ENCODE measurements at places on chromosomes 7 and 10. TPM values are rescaled to one million over a fixed set of nuclear protein-coding genes. Genes with fewer than 3 reads are reported as not detected.
A peak's percentile ranks its signal among the peaks of the same experiment; 100 is the strongest.

GRCh38 chr10:69466158-69466490 lies 14.9 kb downstream of the TSPAN15 start:
- no peak for DNase-seq

DNA sequence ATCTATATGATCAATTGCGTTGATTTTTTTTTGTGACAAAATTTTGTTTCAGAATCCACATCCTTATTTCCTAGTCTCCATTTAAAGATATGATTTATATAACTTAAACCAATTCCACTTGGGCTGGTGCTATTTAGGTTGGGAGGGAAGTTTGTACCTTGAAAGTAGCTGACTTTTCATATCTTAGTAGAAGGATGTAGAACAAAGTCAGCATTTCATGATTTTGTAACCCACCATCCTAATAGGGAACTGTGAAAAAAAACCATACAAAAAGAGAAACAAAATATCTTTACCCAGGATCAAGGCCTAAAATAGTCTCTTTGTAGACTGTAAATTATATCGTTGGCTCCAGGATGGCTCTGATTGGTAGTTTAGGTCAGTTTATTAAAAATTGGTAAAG lies 8.3 kb downstream of the HECTD2 start:
- DNase-seq: no peak

Gene MRC1
- polyA plus RNA-seq: 8.6 TPM

Gene PDE6C
- polyA plus RNA-seq: 0.69 TPM

GRCh38 chr10:68440898-68441297 lies 30.9 kb downstream of the DNA2 start:
- no peak for DNase-seq

DNA sequence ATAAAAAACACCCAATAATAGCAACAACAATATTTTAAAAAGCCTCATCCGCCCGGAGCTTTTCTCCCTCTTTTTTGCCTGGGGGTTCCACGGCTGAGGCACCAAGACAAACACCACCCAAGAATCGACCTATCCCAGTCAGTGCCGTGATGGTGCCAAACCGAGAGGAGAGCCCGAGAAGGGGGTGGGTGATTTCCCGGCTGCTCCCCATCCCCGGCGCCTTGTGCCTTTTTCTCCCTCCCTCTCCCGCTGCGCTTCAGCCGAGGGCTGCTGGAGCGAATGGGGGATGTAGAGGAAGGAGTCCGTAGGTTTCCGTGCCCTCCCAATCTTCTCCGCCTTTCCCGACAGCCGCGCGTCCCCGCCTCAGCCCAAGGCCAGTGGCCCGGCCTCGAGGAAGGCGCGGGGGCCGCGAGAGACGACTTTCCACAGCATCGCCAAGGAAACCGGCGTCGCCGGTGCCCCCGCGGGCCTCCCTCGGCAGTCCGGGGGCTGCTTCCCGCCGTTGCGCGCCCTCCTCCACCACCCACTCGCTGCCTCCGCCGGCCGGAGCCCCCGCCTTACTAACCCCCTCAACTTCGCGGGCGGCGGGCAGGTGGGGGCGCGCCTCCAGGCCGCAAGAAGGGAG lies 1.3 kb downstream of the EGR2 start:
- no peak for DNase-seq

GRCh38 chr10:83083831-83084230 lies 1055.5 kb upstream of the GHITM start:
- no peak for DNase-seq

DNA sequence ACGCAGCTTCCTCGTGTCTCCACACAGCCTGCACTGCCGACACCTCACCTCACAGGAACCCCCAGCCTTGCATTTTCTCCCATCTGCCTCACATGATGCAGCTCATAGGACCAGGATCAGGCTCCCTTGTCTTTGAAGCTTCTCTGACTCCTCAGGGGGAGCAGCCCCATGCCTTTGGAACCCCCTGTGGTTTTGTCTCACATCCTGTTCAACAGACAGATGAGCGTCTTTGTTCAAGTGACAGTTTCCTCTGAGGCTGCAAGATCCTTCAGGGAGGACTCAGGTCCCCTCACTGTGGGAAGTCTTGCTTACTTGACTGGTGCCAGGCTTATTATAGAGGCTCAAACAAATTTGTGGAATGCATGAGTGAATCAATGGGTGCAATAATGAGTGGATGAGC lies 667.1 kb downstream of the INHBA start:
- no peak for DNase-seq

Gene LSM5
- polyA plus RNA-seq: 69.7 TPM

DNA sequence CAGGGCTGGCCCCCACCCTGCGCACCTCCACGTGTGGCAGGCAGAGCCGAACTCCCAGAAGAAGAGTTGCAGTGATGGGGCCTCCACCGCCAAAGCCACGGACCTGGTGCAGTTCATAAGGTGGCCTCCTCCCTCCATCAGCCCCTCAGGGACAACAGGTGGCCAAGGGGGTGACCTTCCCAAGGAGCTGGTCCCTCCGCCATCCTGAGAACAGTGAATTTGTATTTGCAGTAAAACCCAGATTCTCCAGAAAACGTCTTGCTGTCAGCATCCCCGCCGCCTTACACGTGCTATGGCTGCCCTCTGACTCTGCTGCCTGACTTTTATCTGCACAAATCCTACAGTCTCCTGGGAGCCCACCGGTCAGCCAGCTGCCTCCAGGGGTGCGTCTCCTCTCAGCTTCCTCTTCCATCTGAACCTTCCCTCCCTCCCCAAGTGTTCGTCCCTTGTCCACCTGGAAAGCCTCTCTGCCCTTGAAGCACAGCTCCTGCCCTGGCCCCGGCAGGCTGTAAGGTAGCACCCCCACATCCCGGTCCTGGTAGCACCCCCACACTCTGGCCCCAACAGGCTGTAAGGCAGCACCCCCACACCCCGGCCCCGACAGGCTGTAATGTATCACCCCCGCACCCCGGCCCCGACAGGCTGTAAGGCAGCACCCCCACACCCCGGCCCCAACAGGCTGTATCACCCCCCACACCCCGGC lies 311.8 kb downstream of the PTPRN2 start:
- no peak for DNase-seq

- DNase-seq: no peak
These were observed 9.1 kb downstream of the KLF6 start for GRCh38 chr10:3775696-3776551.

DNA sequence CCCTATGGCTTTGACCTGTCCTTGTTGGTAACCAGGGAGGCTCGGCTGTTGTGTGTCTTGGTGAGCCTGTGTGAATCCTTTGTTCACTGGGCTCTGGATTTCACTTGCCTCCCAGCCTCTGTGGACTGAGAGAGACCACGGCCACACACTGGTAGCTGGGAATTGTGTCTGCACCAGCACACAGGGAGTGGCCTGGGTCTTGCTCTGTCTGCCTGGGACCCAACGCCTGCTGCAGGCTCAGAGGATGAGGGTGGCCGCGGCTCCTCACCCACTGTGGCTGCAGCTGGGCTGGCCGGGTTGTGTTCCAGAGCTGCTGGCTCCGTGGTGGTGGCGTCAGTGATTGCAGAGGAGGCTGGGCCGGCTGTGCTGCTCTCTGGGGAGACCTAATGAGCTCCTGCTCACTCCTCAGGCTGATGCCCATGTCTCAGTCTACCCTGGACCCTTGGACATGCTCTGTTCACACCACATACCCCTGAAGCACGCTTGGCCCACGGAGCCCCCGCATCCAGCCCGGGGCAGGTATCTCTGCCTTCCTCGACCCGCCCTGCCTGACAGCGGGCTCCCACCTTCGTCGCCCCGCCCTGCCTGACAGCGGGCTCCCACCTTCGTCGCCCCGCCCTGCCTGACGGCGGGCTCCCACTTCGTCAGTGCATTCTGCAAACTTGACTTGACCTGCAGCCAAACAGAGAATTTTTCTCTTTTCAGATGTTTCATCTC lies 328.5 kb downstream of the ADARB2 start:
- DNase-seq: no peak

GRCh38 chr10:3790858-3791257 lies 5.8 kb upstream of the KLF6 start:
- DNase-seq: no peak

- no peak for DNase-seq
These were observed 724.5 kb downstream of the GRID1 start for GRCh38 chr10:85642082-85642420.

DNA sequence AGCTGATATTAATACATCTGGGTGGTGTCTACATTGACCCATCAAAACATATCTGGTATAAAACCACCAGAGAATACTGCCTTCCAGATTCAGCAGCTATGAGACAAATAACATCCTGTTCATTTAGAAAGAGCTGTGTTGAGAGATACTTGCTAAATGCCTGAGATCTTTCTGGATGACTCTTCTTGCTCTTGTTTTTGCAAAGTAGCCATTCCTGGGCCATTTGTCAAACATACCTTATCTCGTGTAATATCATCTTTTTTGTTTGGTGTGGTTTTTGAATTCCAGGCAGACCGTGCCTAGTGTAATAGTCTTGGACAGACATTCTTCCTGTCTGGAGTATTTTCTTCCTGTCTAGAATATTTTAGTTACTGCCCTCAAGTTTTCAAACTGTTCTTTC lies 74.7 kb upstream of the PRR15 start:
- DNase-seq: no peak

DNA sequence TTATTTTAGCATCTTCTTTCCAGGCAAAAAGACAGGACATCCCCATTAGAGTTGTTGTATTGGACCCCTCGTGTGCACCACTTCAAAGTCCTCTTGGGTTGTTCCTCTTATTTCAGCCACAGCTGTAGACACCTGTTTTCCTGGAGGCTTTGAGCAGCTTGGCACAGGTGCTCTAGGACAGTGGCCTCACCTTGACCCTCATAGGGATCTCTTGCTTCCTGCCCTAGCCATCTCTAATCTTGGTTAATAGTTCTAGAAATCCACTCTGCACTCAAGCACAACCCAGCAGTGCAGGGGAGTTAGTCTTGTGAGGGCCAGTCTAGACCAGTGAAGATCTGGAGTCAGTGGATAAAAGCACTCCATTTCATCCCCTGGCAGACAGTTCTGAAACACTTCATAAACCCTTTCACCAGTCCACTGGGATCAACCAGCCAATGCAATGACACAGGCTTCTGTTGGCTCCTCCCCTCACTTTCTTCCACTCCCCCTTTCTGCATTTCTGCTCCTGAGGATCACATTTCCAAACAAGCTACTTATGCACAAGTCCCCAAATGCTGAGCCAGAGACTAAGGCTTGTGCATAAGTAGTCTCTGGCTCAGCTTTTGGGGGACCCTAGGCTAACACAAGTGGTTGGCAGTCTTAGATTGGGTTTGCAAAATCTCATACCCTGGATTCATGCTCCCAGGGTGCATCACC lies 131.5 kb upstream of the LAMB4 start:
- DNase-seq: no peak

DNA sequence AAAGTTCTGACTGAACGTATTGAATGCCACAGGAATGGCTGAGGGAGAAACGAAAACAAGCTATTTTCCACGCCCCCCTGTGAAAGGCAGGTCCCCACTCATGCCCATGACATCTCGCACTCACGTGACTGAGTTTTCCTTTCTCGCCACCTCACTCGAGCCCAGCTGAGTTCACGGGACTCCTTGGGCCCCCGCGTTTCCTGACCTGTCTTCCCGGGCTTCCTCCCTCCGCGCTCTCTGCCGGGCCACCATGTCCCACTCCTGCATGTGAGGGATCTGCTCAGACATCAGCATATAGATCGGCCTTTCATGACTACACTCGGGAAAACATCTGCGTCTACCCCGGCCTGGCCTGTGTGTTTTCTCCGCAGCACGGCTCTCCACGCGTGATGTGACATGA lies 226.0 kb upstream of the ADARB2 start:
- no peak for DNase-seq

DNA sequence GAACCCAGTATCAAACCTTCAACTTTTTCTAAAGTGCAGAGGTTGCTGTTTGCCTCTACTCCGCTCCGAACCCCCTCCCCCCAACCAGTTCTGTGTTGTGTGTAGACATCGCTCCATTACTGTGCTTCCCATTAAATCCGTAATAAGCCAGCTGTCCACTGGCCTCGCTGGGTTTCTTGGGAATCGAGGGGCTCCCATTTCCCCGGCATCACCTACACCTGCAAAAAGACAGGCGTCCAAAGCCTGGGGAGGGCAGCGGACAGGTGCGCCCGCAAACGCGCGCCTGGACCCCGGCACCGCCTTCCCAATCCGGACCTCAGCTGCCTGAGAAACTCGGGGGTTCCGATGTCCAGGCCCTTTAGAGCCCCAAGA lies 631 bp downstream of the RTKN2 start:
- no peak for DNase-seq

DNA sequence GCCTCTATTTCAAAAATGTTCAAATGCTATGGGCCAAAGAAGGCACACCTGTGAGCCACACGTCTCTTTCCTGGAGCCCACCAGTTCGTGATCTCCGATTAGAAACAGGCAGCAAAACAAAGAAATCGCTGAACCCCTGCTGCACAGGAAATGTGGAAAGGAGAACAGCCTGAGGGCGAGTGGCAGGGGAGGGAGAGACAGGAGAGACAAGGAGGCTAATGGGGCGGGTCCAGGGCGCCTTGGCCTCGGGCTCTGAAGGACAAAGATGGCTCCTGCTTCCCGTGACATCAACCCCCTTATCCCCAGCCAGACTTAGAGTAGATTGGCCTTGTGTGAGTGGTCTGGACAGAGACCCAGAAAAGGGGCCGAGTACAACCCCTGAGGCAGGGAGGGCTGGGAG lies 62.4 kb upstream of the DOCK1 start:
- no peak for DNase-seq

Gene EPHA1
- 18.9 TPM for polyA plus RNA-seq

Gene ARPC1A
- 109 TPM for polyA plus RNA-seq

GRCh38 chr7:5424749-5425506 lies 1.3 kb upstream of the TNRC18 start:
- DNase-seq: no peak

GRCh38 chr7:53993224-53993623 lies 549.0 kb upstream of the VSTM2A start:
- no peak for DNase-seq

Gene CLEC5A
- polyA plus RNA-seq: 0.62 TPM

DNA sequence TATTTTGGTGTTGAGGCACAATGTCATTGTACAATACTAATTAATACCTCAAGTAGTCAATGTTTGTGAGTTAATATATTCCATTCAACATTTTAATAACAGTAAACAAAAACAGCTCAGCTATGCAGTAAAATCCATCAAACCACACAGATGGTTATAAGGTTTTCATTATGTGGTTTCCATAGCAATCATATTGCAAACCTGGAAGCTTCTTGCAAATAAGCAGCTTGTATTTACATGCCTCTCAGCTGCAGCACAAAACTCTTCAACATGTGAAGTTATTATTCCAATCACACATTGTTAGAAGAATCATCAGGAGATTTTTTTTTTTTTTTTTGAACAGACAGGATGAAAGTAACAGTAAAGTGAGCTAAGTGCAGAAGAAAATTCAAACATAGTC lies 170.2 kb downstream of the SKAP2 start:
- no peak for DNase-seq

- peak; percentile 5 for DNase-seq
These were observed 3.8 kb upstream of the IL6 start for GRCh38 chr7:22723181-22723601.

Gene NACAD
- polyA plus RNA-seq: 9.4 TPM

- no peak for DNase-seq
These were observed 60.1 kb downstream of the ASB13 start for GRCh38 chr10:5606321-5606720.

DNA sequence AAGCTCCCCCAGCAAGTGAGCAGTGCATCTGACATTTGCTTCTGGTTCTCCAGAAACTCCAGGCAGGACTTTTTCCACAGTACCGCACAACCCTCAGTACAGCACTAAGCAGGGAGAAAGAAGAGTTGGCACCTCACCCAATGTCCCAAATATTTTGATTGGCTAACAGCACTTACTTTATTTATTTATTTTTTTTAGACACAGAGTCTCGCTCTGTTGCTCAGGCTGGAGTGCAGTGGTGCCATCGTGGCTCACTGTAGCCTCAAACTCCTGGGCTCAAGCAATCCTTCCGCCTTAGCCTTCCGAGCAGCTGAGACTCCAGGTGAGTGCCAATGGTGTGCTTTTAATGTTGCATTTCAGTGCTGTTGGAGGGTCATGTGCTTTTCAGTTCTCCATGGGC lies 200.3 kb upstream of the ZMIZ1 start:
- DNase-seq: no peak
